Stimulated activated CD8-positive, alpha-beta memory T cell treated with anti-CD3 and anti-CD28 coated beads, Interleukin-7, amount 100 ng/mL, for 4 hours (primary cell): ENCODE measurements at places on chromosomes 11 and 22.

GRCh38 chr11:91326751-91327150 lies 897.9 kb upstream of the FAT3 start:
- DNase-seq = no peak

GRCh38 chr11:114058026-114058706 lies 1.3 kb upstream of the ZBTB16 start:
- DNase-seq = no peak

- DNase-seq = no peak
Measured at GRCh38 chr11:107385361-107385981, 72.2 kb downstream of the CWF19L2 start.

DNA sequence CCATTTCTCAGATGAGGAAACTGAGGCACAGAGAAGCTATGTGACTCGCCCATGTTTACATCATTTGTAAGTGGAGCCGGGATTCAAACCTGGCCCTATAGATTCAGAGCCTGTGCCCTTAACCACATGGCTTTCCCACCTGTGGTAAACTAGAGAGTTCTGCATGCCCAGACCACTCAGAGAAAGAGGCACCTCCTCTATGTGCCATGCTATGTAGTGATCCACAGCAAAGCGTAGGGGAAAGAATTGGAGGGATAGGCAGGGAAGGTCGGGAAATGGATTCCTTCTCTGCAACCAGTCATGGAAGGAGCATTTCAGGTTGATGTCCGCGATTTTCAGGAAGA lies 15.4 kb upstream of the POU2AF2 start:
- no peak for DNase-seq

GRCh38 chr11:47589584-47589976 lies 3.1 kb downstream of the FAM180B start:
- DNase-seq = no peak

DNA sequence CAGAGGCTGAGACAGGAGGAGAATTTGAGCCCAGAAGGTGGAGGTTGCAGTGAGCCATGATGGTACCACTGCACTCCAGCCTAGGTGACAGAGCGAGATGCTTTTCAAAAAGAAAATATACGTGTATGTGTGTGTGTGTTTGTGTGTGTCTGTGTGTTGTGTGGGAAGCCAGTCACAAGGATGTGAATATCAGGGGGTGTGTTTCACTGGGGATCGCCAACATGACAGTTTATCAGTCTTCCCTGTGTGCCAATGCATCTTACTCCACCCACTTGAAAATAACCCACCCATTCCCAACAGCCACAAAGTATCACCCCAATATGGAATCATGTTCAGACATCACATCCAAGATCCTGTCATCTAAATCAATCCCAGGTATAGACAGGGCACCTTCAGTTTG lies 10.4 kb upstream of the APOBEC3B start:
- no peak for DNase-seq

- peak; percentile 33 for DNase-seq
Measured at GRCh38 chr11:65225279-65226102, 36.3 kb upstream of the POLA2 start.

DNA sequence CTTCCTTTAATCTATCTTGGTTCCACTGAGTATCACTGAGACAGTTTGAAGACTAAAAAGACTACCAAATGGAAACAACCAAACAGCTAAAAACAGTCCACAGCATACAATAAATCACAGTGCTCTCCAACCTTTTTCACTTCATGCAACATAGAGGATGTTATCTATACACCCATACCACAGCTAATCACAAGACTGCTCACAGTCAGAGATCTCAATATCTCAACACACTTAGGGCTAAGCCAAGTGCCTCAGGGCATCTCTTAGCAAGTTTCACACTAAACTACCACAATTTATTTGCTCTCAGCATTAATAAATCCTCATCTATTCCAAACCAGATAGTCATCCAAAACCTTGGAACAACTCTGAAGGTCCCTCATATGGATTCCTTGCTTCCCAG lies 129.4 kb downstream of the SBF2 start:
- DNase-seq = no peak

DNA sequence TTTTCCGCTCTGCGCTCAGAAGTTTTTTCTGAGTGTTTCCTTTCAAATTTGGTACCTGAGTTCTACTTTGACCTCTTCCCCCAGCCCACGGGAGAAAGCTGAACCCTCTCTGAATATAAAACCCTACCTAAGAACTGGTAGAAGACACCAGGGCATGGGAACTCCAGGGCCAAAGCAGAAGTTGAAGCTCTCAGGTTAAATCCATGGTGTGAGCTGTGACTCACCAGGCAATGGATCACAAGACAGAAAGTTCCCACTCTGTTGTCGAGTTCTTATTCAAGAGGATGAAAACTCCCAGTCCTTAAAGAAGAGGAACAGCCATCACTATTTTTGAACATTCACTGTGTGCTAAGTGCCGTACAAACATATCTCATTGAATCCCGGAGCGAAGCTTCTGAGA lies 8.9 kb downstream of the TMEM218 start:
- no peak for DNase-seq

DNA sequence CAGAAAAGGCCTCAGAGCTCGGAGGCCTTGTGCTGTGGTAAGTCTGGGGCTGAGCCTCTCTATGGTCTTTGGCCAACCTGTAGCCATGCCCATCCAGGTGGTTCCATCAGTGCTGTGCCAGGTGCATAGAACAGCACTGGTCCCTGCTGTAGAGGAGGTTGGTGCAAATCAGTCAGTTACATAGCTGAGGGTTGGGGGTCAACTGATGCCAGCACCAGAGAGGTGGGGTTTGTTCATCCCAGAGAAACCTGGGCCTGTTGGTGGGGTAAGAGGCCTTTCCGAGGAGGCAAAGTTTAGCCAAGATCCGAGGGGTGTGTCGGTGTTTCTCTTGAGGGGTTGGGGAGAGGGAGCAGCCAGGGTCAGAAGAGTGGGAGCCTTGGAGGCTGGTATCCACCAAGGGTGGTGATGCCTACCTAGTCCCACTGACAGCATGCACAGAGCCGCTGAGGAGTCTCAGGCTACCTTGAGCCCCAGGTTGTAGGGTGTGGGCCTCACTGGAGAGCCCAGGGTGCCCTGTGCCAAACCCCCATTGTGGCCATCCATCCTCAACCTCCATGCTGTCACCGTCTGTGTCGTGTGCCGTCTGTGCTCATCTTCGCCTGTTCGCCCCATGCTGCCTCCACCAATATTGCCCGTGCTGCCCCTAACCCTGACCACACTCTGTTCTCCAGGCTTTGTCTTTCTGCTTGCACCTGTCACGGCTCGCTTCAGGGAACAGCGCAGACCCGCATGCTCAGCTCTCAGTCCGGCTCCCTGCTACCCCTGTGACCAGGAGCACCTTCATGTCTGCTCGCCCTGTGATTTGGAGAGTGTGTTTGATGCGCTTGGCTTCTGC lies 78.7 kb upstream of the SUSD2 start:
- DNase-seq = no peak

- no peak for DNase-seq
Measured at GRCh38 chr22:35454416-35455054, 54.6 kb downstream of the MCM5 start.

DNA sequence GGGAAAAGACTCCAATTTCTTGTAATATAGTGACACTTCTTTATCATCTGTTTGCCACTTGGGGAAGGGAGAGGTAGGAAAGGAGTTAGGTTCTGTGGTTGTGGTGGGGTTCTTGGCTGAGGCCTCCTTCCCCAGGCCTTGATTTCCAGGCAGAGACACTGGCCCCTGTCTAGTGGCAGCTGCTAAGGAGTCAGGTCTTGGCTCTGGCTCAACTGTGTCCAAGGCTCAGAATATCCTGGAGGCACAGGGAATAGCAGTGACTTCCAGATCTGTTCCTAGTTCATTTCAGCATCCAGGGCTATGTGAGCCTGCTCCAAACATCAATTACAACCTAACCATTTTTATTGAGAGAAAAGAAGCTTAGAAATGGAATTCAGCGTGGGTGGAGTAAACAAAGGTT lies 29.5 kb downstream of the PPFIBP2 start:
- DNase-seq = no peak

GRCh38 chr22:50602338-50602700 lies 1.7 kb downstream of the MAPK8IP2 start:
- no peak for DNase-seq

DNA sequence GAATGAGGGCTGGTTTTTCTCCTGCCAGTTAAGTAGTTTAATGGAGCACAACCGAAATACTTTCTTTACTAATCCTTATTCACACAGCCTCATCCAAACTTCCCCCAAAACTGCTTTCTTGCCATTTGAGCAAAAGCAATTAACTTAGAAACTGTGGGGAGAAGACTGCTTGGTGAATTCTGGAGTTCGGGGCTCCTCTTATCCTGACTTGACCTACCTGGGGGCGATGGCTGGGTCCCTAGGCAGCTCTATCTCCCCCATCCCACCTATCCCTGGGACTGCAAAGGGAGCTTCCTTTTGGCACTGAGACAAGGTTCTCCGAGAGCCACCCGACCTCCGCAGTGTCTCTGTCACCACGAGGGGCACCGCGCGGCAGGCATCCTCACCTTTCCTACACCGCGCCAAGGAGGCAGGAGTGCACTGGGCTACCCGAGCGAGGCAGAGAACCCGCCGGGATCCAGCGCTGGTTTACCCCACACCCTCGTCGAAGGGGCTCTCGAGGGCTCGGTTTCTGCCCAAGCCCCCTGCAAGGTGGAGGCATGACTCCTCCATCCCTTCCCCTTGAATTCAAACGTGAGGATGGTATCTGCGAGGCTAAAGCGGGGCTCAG lies 759 bp downstream of the DESI1 start:
- DNase-seq = peak; percentile 38

GRCh38 chr11:92317222-92317621 lies 92.6 kb downstream of the FAT3 start:
- no peak for DNase-seq

DNA sequence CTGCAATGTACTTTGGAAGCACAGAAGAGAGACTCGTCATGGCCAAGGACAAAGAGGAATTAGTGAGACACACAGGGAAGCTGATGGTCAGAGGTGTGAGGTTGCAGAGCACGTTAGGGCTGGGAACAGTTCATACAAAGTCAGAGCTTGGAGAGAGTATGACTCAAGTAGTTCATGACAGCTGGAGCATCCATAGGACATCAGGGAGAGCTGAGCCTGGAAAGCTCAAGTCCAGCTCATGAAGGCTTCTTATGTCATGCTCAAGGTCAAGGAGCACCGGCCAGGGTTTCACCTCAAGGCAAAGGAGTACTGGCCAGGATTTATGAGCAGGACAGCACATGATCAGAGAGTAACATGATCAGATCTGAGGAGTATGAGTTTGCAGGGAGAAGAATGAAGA lies 64.6 kb upstream of the CHST1 start:
- no peak for DNase-seq

- no peak for DNase-seq
Measured at GRCh38 chr11:101516546-101516945, 67.3 kb downstream of the TRPC6 start.

- no peak for DNase-seq
Measured at GRCh38 chr11:120815319-120816100, 208.4 kb upstream of the TBCEL start.

DNA sequence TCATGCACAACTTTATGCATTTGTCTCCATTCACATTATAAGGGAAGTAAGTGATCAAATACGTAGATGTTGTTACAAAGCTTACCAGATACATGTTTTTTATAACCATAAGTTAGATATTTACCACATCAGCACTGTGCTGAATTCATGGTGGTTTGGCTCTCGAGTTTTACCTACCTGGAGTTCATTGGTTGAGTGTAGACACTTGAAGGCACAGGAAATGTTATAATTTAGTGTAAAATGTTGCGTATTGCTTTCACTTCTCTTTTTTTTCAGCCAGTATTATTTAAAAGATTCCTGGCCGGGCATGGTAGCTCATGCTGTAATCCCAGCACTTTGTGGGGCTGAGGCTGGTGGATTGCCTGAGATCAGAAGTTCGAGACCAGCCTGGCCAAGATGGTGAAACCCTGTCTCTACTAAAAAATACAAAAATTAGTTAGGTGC lies 53.1 kb upstream of the GRK2 start:
- no peak for DNase-seq

DNA sequence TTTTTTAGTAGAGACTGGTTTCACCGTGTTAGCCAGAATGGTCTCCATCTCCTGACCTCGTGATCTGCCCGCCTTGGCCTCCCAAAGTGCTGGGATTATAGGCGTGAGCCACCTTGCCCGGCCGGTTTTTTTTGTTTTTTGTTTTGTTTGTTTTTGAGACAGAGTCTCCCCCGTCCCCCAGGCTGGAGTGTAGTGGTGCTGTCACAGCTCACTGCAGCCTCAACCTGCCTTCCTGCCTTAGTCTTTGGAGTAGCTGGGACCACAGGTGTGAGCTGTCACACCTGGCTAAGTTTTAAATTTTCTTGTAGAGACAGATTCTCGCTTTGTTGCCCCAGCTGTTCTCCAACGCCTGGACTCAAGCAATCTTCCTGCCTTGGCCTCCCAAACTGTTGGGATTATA lies 3.2 kb downstream of the PPIL2 start:
- no peak for DNase-seq

- no peak for DNase-seq
Measured at GRCh38 chr22:46018859-46019258, 41.9 kb upstream of the WNT7B start.

- no peak for DNase-seq
Measured at GRCh38 chr11:35227576-35228327, 88.8 kb downstream of the CD44 start.

DNA sequence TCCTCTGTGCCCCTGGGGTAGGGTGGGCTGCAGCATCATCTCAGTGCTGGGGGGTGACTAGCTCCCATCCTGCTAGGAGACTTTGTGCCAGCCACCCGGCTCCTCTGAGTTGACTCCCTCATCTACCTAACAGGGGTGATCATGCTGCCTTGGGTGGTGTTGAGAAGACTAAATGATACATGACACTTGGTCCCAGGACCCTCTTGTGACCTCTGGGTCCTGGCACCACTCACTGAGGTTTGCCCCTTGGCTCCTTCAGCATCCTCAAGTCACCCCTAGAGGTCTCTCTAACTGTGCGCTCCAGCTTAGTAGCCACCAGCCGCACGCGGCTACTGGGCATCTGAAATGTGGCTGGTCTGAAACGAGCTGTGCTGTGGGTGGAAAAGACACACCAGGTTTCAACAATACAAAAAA lies 72.1 kb downstream of the LRRC32 start:
- no peak for DNase-seq

GRCh38 chr11:77049026-77049425 lies 14.8 kb downstream of the B3GNT6 start:
- no peak for DNase-seq

DNA sequence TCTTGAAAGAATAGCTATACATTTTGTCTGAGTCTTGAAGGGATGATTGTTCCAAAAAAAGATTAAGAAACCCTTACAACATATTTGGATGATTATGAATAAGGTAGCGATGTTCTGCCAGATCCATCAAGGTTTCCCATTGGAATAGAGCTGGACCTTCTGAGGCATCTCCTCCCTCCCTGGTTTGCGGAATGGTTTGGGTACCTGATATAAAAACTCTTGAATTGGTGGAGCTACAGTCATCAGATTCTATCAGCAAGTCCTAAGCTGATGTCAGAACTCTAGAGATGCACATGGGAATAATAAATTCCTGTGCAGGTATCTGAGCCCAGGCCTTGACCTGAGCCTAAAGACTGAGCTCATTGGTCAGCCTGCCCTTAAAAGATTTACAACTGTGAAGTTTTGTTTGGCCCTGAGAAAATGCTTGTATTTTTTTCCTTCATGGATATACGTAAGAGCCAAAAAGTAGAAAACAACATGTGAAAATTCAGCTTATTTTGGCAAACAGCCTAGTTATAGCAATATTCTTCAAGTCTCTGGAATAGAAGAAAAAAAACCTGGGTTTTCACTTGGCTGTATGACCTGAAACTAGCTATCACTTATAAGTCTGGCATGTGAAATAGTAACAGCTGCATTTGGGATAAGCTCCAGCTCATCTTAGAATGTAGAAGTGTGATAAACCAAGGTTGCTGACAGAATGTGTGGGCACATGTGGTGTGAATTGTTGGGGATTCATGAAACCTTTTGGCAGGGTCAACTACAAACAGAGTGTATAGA lies 265.7 kb upstream of the CTSC start:
- DNase-seq = no peak
